ENCODE measurements at places on chromosomes 1 and 21.

- no peak for DNase-seq
Observed at GRCh38 chr1:67061266-67061665, 7.3 kb upstream of the SLC35D1 start.

GRCh38 chr1:207152792-207153468 is 48.9 kb downstream of the C4BPA start:
- no peak for DNase-seq

GRCh38 chr1:187788718-187789117 is 960.0 kb downstream of the PLA2G4A start:
- DNase-seq = no peak

- no peak for DNase-seq
Observed at GRCh38 chr1:238060061-238060460, 169.3 kb upstream of the ZP4 start.

DNA sequence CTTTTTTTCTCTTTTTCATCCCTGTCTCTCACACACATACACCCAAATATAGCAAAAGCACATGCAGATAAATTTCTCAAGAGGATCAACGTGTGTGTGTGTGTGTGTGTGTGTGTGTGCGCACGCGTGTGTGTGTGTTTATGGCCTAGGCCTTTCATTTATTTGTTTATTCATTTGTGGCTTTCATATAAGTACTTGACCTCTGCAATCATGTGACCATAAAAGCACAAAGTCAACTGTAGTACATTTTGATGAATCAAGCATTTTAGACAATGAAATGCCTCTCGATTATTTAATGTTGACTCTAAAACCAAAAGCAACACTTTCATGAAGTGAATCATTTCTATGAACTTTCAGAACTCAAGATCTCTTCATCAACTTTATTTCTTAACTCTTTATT is 194.1 kb upstream of the ADGRL2 start:
- DNase-seq = no peak

- DNase-seq = no peak
Observed at GRCh38 chr1:179742717-179743678, at the start of gene FAM163A. TSS of gene FAM163A (plus strand) at chr1:179743291. CDS start at chr1:179813098, 69,807 bp downstream.

DNA sequence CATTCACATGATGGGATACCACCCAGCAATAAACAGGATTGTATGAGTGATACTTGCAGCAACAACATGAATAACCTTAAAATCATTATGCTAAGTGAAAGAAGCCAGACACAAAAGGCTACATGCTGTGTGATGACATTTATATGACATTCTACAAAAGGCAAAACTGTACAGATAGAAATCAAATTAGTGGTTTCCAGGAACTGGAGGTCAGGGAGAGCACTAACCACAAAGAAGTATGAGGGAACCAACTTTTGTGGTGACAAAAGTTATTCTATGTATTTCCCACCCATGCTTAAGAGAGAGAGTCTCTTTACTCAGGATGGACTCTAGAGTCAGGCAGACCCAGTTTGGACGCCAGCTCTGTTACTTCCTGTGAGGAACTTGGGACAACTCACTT is 364.5 kb upstream of the DAB1 start:
- no peak for DNase-seq

- no peak for DNase-seq
Observed at GRCh38 chr1:201807958-201808632, 20.9 kb upstream of the IPO9 start.

DNA sequence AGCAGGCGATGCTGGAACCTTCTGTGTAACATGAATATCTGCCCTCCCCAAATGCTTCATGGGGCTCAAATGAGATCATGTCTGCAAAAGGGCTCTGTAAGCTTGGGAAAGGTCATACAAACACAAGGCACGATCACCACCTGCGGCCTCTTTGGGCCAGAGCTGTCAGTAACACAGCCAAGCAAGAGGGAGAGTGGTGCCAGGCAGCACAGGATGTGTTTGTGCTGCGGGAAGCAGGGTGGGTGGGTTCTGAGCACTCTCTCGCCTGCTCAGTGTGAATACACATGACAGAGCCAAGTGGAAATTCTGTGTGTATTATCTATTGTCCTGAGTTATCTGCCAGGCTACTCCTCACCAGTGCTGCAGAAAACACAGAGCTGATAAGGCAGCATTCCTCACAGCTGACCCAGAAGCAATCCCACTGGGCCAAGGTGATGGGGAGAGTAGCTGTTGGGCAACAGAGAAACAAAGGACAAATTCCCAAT is 101.2 kb downstream of the LAMC2 start:
- DNase-seq = peak; percentile 65

DNA sequence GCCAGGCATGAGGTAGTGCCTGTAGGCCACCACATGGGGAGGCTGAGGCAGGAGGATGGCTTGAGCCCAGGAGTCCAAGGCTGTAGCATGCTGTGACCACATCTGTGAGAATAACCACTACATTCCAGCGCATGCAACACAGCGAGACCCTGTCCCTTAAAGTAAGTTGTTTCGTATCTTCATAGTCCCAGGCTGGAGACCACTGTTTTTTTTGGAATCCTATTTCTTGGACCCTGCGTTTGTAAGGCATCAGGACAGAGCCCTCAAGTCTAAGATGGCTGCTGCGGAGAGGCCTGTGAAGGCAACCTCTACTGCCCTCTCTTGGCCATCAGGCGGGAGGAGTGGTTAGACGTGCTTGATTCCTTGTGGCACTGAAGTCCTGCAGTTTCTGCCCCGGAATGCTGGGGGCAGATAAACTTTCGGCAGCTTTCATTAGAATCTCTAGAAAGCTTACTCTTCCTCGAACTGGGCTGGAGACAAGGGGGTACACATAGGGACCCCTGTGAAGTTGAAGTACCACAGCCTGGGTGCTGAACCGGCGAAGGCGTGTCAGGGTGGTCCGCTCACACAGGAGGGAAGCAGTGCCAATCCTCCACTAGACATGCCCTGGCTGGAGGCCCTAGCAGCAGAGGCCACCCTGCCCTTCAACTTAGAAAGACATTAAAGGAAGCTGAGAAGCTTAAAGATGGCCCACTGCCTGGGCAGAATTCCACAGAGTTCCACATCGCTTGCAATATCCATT is 36.6 kb downstream of the RABIF start:
- DNase-seq = no peak

DNA sequence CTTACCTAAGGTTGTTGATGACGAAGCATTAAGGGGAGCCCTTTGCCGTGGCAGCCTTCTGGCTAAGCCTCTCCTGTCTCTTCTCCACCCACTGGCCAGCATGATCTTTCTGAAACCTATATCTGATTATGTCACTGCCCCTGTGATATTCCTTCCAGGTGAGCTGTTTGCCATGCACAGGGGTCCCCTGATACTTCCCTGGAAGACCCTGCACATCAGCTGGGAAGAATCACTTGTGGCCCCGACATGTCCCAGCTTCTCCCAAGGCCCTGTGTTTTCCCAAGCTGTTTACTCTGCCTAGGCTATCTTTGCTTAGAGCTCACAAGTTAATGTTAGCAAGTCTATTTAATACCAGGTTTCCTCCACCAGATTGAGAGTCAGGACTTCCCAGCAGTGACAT is 12.3 kb downstream of the RD3 start:
- no peak for DNase-seq

DNA sequence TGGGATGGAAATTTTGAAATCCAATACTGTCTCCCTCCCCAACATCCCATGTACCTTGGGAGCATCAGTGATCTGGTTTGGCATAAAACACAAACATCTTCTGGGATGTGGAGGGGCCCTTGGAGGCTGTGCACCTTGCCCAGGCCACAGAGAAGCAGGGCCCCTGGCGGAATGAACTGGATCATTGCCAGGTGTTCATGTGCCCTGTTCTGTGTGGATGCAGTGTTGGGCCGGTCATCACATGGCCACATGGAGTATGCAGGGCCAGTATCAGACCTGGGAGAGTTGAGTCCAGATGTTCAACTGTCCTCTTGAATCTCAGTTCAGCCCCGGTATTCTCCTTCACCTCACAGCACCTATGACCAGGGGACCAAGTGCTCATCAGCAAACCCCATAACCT is 26.9 kb downstream of the ARHGEF10L start:
- no peak for DNase-seq

DNA sequence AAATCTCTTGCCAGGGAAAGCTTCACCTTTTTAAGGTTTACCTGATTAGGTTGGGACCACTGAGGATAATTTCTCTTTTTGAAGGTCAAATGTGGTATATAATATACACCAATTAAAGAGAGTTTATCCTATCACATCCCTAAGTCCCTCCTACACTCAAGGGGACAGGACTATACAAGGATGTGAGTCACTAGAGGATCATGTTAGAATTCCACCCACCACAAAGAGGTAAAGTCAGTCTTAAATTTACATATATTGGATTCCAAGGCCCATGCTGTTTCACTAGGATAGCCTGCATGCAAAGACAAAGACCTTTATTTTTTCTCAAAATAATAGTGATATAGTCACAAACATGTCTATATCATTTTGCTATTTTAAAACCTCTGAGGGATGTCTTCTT is 164.4 kb downstream of the GIPC2 start:
- no peak for DNase-seq

- no peak for DNase-seq
Observed at GRCh38 chr1:87045761-87046304, 131.4 kb downstream of the HS2ST1 start.

DNA sequence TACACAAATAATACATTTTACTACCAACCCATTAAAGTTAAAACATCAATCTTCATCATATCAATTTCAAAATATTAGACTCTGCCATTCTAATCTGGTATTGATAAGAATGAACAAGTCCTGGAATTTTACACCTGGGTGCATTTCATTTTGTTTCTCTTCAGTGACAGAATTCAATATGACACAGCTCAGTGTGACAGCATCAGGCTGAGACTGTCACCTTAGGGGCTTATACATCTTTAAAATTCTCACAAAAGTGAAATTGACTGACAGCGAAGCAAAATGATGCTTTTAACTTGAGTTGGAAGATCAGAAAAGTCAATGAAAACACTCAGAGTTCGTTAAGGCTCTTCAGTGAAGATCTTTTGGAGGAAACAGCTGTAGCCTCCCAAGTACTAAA is 213.0 kb downstream of the DAB1 start:
- no peak for DNase-seq

DNA sequence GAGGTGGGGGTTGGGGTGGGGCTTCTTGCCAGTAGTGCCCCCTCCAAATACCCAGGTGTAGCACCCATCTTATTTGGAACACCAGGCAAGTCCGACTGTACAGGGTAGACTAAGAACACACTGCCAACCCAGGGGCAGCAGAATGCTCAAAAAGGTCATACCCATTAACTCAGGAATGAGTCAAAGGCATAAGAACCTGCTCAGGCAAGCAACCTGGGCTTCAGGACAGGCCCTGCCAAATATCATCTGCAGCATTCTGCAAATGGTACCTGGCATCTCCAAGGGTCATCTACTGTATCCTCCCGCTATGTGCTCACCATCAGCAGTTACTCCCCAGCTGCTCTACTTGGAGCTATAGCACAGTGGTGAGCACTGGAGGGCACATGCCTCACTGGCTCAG is 19.4 kb downstream of the PEA15 start:
- DNase-seq = no peak

DNA sequence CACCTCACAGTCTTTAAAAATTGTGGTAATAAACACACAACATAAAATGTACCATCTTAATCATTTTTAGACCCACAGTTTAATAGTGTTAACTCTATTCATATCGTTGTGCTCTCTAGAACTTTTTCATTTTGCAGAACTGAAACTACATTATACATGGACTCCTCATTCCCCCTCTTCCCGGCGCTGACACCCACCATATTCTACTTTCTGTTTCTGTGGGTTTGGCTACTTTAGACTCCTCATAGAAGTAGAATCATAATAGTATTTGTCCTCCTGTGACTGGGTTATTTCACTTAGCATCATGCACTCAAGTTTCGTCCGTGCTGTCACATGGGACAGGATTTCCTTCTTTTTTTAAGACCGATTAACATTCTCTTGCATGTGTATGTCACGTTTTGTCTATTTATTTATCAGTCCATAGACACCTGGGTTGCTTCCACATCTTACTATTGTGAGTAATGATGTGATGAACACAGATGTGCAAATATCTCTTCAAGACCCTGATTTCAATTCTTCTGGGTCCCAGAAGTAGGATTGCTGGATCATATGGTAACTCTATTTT is 62.9 kb upstream of the TMPRSS2 start:
- DNase-seq = no peak

DNA sequence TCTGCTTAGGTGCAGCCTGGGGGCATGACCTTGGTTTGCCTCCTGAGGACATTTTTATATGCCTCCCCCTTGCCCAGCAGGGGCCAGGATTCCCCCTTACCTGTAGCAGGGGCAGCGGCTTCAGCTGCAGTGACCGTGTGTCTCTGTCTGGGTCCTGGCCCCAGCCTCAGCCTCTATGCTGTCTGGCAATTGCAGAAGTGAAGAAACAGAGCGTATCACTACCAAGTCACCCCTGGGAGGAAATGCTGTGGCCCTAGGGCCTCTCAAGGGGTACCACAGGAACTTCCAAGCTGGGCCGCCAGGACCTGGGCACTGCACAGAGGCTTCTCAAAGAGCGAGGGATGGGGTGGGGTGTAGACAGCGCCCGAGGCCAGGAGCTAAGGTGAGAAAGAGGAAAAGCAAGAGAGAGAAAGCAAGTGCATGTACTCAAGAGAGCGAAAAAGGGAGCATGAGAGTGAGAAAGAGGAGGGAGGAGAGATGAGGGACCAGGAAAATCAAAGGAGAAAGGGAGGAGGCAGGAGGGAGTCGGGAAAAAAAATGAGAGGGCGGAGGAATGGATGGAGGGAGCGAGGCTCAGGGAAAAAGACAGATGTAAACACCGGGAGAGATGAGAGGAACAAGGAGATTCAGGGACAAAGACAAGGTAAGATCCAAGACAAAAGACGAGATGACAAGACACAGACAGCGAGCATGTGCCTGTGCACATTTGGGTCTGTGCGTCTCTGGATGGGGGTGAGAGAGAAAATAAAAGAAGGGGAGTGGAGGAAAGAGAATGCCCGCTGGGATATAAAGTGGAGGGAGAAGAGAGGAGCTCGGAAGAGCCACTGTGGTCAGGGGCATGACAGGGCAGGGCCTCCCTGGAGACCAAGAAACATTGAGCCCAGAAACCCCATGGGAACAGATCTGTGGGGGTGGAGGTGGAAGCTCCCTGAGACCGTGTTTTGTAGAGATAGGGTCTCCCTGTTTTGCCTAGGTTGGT is at the start of gene PTAFR:
Gene PTAFR (minus strand): TSS at position 199 of the 979 bp plus-strand sequence. CDS start 25,669 bp downstream, outside the sequence.
- DNase-seq = no peak

DNA sequence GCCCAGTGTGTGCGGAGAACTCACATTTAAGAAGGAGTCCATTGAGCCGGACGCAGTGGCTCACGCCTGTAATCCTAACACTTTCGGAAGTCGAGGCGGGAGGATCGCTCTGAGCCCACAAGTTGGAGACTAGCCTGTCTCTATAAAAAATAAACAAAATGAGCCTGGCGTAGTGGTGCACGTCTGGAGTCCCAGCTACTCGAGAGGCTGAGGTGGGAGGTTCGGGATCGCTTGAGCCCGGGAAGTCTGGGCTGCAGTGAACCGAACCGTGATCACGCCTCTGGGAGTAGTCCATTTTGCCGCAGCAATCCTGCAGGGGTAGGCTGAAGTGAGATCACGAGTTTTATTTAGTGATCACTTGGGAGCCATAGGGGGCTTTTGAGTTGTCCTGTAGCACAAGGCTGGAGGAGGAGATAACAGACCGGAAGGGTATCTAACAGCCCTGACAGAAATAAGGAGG is 497 bp upstream of the FUCA1 start:
- DNase-seq = no peak

- no peak for DNase-seq
Observed at GRCh38 chr1:74686928-74687327, 13.3 kb upstream of the ERICH3 start.

- no peak for DNase-seq
Observed at GRCh38 chr1:240056350-240056749, 35.3 kb upstream of the FMN2 start.

Measured in dorsolateral prefrontal cortex (tissue), 122 donors.